Amygdala (tissue), 56 donors: ENCODE measurements at places on chromosomes 12 and 14.

DNA sequence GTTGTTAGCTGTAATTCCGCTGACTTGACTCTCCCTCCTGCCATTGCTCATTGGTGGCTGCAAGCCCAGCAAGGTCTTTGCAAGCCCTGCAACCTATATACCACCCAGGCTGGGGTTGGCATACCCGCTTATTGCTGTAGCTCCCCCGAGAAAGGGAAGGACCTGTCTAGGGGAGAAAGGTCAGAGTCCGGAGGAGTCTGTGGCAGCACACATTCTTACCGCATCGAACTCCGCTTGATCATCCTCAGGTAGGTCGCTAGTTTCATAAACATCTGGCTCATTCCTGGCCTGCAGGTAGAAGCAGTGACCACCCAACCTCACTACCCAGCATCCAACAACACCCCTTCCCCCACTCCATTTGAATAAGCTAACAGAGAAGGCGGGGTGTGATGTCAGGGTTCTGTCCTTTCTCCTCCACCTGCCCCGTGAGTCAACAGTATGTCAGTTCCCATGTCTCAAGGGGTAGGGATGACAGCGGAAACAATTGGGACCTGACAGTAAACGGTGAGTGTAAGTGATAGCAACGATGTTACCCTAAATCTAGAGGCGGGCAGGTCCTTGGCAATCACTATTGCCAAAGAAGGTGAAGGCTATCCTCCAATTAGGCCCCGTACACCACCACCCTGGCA is 1.1 kb downstream of the DCTN2 start:
- no peak for DNase-seq

DNA sequence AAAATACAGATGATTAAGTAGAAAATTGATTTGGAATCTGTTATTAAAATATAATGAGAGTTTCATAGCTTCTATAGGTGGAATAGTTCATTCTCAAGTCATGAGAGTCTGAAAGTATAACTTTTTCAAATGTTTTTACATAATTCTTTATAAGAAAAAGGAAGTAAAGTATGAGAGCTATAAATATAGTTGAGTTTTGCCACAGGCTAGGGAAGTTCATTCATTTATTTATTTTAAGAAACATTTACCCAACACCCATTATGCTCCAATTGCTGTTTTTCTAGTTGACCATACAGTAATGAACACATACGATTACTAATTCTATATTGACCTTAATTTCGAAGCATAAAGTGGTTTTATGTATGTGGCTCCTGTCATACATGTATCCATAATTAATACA is 24.8 kb downstream of the LRRIQ1 start:
- DNase-seq, result no peak

- DNase-seq, result no peak
Measured at GRCh38 chr12:3772380-3772779, 19.5 kb upstream of the CRACR2A start.

- DNase-seq, result no peak
Measured at GRCh38 chr14:78363008-78363407, 192.8 kb downstream of the NRXN3 start.

- DNase-seq, result no peak
Measured at GRCh38 chr14:70995671-70996070, 88.4 kb downstream of the PCNX1 start.

GRCh38 chr14:98168211-98168985 is 1103.6 kb downstream of the BCL11B start:
- no peak for DNase-seq

DNA sequence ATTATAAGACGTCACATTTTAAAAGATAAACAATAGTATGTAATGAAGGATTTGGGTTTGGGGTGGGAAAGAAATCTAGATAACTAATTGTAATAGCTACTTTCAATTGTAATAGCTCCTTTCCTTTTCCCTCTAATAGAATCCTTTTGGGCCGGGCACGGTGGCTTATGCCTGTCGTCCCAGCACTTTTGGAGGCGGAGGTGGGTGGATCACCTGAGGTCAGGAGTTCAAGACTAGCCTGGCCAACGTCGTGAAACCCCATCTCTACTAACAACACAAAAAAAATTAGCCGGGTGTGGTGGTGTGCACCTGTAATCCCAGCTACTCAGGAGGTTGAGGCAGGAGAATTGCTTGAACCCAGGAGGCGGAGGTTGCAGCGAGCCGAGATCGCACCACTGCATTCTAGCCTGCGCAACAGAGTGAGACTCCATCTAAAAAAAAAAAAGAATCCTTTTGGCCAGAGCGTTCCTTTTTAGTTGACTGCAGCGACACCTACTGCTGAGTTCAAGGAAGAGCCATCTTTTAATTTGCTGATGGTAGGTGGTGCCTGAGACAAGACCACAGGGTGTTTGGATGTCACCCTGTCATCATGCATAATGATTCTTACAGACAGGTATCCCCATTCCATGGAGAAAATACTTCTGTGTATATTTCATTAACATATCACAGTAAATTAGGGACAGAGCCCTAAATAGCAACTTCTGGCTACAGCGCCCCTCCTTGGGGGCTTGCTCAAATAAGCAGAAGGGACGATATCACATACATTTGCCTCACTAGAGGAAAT is 79.5 kb downstream of the ARMH4 start:
- no peak for DNase-seq
